Endodermal cell (in vitro differentiated cells): ENCODE measurements at places on chromosomes 7 and 10. TPM values are rescaled to one million over a fixed set of nuclear protein-coding genes. Genes with fewer than 3 reads are reported as not detected.

DNA sequence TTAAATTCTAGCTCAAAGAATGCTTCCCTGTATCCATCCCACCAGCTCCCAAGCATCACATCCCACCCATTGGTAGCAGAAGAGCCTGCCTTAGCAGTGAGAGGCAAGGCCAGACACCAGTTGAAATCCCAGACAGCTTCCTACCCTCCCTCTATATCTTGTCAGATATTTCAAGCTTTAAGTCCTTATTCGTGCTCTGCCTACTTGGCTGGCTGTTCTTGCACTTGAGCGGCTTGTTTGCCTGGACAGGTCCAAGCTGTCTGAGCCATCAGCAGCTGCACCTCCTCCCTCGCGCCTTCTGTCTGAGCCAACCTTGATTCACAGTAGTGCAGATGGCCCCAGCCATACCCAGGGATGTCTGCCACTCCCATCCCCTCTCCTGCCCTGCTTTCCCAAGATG, 16.4 kb downstream of the LRRC4 start:
- no peak overlapping the region for H3K27ac ChIP-seq
- H3K36me3 ChIP-seq: peaks cover 42% of the 10 kb centered on the region
- no peaks in the 10 kb centered on the region for H3K27me3 ChIP-seq
- DNase-seq: no peak

GRCh38 chr10:26780793-26781601, 79.8 kb downstream of the ABI1 start:
- DNase-seq: peak; percentile 68
- H3K4me1 ChIP-seq: peaks cover 12% of the 10 kb centered on the region
- no peak overlapping the region for H3K27ac ChIP-seq
- no peaks in the 10 kb centered on the region for H3K27me3 ChIP-seq

DNA sequence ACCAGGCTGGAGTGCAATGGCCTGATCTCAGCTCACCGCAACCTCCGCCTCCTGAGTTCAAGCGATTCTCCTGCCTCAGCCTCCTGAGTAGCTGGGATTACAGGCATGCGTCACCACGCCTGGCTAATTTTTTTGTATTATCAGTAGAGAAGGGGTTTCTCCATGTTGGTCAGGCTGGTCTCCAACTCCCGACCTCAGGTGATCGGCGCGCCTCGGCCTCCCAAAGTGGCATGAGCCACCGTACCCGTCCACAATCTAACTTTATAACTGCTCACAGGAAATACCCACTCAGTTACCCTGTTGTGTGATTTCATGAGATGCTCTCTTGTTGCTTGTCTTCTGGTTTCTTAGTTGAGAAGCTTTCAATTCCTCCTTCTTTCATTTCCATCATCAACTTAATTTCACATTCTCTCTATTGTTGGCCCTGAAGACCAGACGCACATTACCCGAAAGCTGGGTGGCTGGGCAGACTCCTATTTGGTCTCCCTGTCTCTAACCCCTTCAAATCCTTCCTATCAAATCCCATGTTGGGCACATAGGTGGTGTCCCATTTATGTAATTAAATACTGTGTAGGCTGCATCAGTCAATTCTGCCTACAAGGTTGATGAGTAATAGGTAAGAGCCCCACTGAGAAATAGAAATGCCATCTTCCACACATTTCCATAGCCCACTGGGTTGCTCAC, 1.1 kb upstream of the GSTO2 start:
- H3K4me1 ChIP-seq: peaks cover 4% of the 10 kb centered on the region
- H3K36me3 ChIP-seq: peaks cover 56% of the 10 kb centered on the region
- H3K4me3 ChIP-seq: peak overlapping the region; percentile 91

Gene SUN3
- not detected in 3 replicates for total RNA-seq
